ENCODE measurements at places on chromosomes 6 and 20.

DNA sequence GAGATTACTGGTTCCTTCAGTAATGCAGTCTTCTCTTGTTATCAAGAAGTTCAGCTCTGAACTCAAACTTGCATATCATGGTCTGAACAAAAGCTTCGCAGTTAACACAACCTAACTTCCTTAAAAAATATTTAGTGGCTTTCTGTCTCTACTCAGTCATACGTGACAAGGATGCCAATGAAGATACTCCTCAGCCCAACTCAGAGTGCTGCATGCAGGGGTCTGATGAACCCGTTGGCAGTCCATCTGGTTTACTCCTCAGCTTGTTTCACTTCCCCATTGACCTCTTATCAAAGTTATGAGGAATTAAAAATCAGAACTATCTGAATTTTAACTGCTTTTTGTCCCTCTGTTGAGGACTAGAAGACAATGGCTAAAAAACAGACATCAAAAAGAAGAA, 56.6 kb upstream of the RIN2 start:
- no peak for DNase-seq

- DNase-seq, result no peak
Measured at GRCh38 chr6:4322846-4323309, 187.5 kb upstream of the ECI2 start.

GRCh38 chr6:36920546-36920945, 34.0 kb upstream of the PI16 start:
- no peak for DNase-seq

- DNase-seq, result no peak
Measured at GRCh38 chr20:62472138-62472940, 3.5 kb downstream of the GATA5 start.

GRCh38 chr6:44651604-44652003, 264.1 kb downstream of the CDC5L start:
- DNase-seq, result no peak

DNA sequence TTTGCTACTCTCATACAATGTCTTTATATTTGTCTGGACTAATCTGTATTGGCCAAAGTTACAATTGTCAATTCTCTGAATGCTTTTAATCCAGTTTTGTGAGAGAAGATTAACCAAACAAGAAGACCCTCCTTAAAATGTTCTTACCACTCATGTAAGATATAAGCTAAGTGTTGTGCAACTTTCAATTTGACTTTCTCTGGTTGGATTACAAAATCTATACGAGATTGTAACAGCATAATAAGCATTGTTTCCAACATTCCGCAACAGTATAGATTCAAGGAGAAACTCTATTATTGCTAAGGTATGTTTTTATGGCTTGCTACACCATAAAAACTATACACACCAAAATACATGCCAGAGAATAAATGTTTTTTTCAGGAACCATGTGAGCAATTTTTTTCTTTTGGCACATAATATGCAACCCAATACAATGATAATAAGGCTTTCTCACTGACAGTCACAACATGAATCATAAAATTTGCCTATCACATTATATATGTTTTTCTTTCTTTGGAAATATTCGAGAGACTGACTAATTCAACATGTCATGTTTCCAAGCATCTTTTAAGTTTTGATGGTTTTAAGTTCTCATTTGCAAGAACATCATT, 12.2 kb upstream of the TRPC4AP start:
- no peak for DNase-seq

DNA sequence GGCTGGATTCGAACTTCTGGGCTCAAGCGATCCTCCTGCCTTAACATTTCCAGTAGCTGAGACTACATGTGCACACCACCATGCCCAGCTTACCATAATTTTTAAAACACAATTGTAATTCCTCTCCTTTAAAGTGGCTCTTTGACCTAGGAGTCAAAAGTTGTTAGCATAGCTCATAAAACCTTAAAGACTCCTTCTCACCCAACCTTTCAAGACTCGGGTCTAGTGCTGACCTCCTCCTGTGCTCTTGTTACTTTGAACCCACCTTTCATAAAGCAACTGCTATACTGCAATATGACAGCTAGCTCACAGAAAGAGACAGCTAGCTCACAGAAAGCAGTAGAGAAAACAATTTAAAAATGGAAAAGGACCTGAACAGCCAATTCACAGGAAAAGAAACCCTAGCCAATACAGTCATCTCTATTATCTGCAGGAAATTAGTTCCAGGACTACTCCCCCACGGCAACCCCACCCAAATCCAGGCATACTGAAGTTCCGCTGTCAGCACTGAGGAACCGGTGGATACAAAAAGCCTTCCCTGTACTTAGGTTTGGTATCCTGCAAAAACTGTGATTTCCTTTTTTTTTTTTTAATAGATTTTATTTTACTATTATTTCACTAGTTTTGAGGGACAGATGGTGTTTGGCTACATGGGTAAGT, 20.3 kb downstream of the SSR1 start:
- no peak for DNase-seq

DNA sequence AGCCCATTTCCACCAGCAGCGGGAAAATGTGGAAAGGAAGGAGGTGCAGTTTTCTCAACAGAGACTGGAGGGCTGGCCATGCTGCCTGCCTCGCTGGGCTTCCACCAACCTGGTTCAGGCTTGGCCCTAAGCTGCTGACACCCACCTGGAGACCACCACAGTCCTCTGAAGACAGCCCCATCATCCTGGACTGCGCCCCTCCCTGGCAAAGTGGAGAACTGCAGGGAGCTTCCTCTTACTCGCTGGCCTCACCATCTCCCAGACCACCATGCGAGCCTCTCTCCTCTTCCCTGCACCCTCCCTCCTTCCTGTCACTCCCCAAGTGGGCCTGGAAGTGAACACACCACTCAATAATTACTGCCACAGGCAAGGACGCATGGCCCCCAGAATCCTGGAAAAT, 71.5 kb downstream of the PSMG4 start:
- peak; percentile 8 for DNase-seq

- DNase-seq, result no peak
Measured at GRCh38 chr6:89067796-89068195, 12.8 kb upstream of the PNRC1 start.

DNA sequence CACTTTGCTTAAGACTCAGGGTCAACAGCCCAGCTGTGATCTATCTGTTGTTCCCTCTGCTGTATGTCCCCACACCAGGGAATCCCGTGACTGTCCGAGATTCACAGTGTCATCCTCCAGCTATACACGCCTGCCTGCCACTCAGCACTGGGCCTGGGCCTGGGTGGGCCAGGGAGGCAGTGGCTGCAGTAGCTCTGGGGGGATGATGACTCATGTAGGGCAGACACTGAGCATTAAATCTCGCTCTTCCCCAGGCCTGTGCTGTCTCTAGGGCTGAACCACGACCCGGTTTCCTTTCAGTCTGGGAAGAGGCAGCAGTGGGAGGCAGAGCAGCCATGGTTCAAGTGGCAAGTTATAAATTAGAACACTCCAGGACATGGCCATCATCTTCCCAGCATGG, 173.9 kb downstream of the LRFN2 start:
- DNase-seq, result no peak

GRCh38 chr20:3981132-3981452, 34.3 kb downstream of the RNF24 start:
- DNase-seq, result no peak
